NCI-H446 (cell line): ENCODE measurements at places on chromosomes 6 and 20.
A peak's percentile ranks its signal among the peaks of the same experiment; 100 is the strongest.

DNA sequence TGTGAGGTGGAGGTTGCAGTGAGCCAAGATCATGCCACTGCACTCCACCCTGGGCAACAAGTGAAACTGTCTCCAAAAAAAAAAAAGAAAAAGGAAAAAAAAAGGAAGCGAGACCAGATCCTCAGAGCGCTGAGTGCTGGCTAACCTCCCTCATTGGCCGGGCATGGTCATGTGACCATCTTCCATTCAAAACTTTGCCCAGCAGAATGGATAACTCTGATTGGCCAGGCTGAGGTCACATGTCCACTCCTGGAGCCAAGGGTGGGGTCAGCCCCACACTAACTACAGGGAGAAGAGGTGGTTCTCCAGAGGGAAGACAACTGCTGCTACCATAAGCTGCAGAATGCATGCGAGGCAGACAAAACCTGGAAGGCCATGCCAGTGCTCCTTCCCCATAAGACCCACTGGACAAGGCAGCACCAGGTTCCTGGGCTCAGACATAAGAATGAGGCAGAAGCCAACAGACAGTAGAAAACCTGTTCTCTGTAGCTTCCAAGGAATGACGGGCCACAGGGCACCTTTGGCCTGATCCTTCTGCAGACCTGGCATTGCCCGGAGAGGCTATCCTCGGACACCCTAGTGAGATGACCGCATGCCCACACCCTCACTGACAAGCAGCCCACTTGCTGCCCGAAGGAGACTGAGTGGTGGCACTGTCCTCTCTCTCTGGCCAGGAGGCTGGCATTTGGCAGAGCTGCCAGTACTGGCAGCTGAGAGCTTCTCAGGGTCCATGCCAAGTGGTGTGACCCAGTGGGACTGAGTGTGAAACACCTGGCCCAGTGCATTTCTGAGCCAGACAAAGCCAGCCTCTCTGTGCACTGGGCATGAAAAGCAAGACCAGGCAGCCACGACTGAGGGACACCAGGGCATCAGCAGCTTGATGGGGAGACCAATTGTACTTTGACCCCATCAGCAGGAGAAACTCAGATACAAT is 311.9 kb upstream of the SULF2 start:
- peak; percentile 24 for DNase-seq

- DNase-seq = peak; percentile 68
Measured at GRCh38 chr20:57440678-57441509, 49.7 kb downstream of the RBM38 start.

GRCh38 chr6:70375166-70375565 is 38.1 kb upstream of the FAM135A start:
- no peak for DNase-seq

GRCh38 chr6:54173089-54173488 is 61.8 kb downstream of the MLIP start:
- no peak for DNase-seq

GRCh38 chr6:134994431-134994830 is 44.5 kb upstream of the ALDH8A1 start:
- no peak for DNase-seq

- no peak for DNase-seq
Measured at GRCh38 chr6:143135797-143136561, 75.3 kb downstream of the AIG1 start.

DNA sequence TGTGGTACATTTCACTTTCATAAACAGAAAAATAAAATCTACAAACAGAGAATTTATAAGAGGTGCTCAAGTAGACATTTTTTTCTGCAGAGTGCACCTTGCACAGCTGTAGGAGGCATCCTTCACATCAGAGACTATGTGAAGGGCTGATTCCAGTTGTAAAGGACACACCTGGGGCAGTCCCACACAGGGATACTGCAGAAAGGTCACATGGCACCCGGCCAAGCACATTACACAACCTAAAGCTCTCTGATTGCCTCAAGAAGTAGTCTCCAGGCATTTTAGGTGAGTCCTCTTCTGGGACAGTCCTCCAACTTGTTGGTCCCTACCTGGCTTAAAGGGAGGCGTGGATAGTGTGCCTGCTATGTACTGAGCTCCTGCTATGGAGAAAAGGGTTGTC is 502.9 kb upstream of the NOX3 start:
- no peak for DNase-seq

DNA sequence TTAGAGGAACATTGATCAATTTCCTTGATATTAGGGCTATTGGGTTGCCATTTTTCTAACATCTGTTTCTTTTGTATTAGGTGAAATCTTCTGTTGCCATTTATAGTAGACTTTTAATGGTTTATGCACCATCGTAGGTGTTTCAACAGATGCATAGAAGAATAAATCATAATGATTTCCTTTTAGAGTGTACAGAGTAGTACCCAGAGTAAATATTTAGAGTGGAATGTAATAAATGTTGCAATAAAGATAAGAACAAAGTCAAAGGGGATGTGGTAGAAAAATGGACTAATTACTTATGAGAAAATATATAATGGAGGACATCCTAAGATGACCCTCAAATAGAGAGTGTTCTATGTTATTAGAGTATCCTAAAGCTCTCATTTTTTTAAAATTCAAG is 643.0 kb upstream of the CITED2 start:
- no peak for DNase-seq

DNA sequence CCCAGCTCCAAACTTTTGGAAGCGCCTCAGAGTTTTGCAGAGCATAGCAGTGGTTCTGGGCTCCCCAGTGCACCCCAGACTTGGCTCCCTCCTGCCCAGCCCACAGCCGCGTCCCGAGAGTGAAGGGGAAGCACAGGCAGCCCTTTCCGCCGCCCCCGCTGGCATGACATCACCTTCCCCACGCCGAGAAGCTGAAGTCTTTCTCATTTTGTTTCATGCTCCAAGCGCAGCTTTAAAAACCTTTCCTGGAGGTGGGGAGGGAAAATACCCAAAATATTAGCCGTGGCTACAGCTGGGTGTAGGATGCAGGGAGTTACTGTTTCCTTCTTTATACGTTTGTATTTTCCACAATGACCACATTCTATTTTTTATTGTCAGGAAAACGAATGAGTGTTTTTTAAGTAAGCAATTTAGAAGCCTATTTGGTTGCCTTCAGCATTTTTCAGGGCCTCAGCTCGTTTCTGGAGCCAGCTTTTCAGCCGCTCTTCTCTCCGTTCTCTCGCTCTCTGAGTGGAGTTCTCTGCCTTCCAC is 72.9 kb downstream of the SNX5 start:
- DNase-seq = no peak

DNA sequence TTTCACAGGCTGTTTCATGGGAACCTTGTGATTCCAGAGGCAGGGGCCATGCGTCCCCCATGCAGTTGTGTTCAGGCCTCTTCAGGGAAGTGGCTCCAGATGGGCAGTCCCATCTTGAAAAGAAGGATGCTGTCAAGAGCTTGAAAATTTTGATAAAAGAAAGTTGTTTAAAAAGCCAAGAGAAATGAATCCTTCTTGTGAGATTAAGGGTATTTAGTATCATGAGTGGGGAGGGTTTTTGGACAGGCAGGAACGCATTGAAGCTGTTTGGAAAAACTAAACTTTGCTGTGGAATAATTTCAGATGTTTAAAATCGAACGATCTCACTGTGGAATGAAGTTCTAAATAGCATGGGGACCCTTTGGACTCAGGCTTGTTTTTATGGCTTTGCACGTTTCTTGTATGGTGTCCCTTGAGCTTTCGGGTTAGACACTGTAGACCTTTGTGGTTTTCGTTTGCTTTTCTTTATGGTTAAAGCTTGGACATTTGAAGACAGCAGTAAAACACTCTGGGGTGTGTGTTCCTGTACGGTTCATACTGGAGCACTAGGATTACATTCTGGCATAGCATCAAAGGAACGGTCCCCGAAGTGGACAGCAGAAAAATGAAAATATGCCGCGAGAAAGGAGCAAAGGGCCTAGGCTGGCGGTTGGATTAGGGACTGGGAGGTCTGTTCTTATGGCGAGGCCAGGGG is 18.2 kb downstream of the KIF25 start:
- DNase-seq = no peak

- DNase-seq = peak; percentile 25
Measured at GRCh38 chr20:6940048-6940447, 172.6 kb downstream of the BMP2 start.

DNA sequence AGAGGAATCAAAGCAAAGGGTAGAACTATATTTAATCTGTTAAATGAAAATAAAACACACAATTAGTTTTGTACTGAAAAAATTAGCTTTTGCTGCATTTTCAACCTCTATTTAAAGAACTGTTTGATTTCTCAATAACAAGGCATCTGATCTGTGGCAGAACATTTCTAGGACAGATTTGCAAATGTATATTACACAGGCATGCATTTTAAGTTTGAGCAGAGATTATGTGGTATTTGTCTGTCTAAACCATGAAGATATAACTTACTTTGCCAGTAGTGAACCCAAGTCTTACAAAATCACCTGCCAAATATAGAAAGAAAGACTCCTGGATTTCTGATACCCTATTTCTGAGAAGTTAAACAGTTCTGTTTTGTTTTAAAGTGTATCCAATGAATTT is 71.9 kb downstream of the TFAP2B start:
- DNase-seq = no peak

- DNase-seq = no peak
Measured at GRCh38 chr6:166253778-166254204, 54.4 kb downstream of the PRR18 start.

DNA sequence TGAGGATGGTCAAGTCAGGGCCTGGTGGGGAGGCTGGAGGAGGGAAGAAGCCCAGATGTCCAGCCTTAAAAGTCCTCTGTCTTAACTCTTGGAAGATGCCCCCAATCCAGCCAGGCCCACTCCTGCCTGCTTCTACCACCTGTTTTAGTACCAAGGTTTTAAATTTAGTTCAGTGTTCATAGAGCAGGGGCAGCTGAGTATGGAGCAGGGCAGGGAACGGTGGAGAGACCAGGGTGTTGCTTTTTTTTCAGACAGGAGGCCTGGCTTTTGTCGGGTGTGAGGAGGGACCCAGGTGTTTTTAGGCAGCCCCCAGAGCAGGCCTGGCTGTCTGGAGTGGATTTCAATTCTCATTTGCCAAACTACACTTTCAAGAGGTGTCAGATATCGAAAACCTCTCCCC is 278.8 kb downstream of the CDC5L start:
- DNase-seq = no peak

- DNase-seq = no peak
Measured at GRCh38 chr6:159809149-159809548, 9.1 kb downstream of the PNLDC1 start.

DNA sequence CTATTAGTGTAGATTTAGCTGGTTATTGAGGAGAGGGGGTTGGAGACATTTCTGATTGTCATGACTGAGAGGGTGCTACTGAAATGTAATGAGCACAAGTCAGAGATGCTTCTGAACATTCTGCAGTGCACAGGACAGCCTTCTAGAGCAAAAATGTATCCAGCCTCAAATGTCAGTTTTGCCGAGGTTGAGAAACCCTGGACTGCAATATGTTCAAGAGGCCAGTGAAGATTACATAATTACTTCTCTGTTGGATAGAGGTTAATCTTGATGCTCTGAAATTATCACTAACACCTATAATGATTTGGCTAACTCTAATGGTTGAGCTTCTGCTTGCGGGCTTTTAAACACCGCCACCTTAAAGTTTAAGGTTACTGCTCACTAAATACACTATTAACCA is 3.4 kb upstream of the DUSP22 start:
- no peak for DNase-seq

DNA sequence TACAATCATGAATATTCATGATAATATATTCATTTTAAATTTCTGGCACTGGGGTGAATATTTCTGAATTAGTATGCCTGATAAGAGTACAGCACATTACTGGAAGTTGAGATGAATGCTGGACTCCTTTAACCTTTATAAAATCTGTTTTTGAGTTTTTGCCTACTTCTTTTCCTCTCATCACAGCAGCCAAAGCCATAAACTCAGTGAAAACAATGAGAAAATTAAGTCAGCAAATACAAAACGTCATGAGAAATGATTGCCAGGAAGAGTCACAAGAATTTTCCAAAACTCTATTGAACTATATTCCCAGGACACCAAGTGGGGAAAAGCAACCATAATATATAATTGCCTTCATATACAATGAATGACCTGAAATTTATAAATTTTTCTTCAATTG is 837.6 kb downstream of the TBC1D32 start:
- no peak for DNase-seq

DNA sequence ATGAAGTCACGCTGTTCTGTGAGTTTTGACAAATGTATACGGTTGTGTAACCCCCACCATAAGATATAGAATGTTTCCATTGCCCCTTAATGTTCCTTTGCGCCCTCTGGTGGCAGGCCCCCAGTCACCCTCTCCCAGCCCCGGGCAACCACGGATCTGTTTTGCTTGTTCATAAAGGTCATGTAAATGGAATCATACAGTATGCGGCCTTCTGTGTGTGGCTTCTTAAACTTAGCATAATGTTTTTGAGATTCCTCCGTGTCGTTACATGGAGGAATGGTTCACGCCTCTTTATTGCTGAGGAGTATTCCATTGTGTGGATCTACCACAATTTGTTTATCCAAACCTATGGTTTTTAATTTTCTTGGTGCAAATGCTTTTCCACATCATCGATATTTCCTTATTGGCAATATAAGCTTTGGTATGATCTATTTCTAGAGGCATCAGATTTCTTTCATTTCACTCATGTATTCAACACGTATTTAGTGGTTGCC is 28.4 kb downstream of the LYRM2 start:
- no peak for DNase-seq

GRCh38 chr6:134875367-134875766 is 74.5 kb downstream of the ALDH8A1 start:
- DNase-seq = no peak

DNA sequence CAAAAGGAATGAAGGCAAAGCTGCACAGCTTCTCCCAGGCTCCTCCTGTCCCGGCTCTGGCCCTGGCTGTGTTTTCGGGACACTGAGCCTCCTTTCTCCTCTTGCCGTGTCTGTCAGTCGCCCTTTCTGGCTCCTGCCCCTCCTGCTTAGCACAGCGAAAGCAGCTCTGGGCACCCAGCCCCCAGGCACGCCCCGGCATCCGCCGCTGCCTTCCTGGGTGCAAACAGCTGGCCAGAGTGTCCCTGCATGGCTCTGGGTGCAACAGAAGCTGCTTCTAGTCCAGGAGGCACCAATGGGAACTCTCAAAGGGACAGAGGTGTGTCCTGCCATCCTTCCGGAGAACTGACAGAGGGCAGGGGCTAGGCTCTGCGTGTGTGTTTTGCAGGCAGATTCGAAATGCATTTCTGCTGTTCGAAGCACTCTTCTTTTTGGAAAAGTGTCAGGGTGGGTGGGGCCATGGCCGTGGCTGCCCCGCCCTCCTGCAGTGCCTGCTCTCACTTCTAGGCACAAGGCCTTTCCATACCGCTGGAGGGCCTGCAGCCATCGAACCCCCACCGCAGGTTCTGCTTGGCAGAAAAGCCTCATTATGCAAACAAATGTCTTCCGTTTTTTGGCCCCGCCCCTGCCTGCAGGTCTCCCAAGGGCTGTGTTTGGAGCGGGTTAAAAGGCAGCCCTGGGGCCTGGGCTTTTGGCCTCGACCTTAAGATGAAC is 15.5 kb downstream of the COL9A3 start:
- no peak for DNase-seq

DNA sequence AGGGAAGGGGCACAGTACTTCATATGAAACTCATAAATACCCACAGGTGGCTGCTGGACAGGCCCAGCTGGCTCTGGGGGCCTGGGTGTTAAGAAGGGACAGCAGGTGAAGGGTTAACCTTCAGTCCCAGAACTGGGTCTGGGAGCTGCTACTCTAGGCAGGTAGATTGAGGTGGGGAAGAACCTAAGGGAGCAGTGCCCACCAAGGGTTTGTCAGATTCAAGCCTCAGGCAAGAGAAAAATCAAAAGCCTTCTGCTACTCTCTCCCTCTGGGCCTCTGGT is 5.6 kb downstream of the RPL10A start:
- DNase-seq = no peak

GRCh38 chr20:6780433-6781190 is 13.1 kb downstream of the BMP2 start:
- peak; percentile 43 for DNase-seq

- DNase-seq = no peak
Measured at GRCh38 chr6:108568101-108568500, 7.4 kb downstream of the FOXO3 start.
